ENCODE measurements at places on chromosomes 6 and 20.

DNA sequence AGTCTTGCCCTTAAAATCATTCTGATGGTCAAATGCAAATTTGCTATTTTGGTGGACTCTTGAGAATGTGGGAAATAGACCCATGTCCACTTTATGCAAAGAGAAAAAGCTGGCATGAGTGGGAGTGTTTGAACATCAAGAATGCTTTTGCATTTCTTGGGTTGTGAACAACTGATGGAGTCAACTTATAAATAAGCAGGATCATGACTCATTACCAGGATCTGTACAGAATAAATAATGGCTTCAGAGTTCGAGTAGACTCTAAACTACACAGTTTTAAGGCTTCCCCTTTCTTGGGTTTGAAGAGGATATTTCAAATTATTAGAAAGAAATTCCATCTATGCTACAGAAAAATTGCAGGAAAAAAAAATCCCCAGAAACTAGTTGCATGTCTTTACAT, 195.5 kb downstream of the EYA4 start:
- H3K27me3 ChIP-seq: no peaks in the 10 kb centered on the region
- H3K36me3 ChIP-seq: no peaks in the 10 kb centered on the region
- no peak overlapping the region for H3K27ac ChIP-seq
- no peak overlapping the region for H3K4me3 ChIP-seq
- H3K4me1 ChIP-seq: no peaks in the 10 kb centered on the region

DNA sequence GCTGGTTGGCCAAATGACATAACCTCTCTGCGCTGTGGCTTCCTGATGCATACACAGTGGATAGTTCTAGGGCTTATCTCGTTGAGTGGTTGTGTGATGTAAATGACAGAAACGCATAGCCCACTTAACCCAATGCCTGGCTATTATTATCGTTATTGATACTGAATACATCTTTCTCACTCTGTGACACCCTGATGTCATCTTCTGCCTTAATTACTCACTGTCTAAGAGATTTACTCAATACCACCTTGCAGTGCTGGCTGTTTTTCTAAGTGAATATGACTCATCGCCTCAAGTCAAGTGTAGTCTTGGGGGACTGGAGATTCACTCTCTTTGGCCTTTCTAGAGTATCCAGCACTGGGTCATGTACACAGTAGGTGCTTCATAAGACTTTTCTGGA, 73.6 kb downstream of the NDUFAF5 start:
- peaks cover 16% of the 10 kb centered on the region for H3K27me3 ChIP-seq
- H3K4me3 ChIP-seq: no peak overlapping the region

GRCh38 chr20:10094566-10095173, 59.9 kb downstream of the ANKEF1 start:
- peaks cover 40% of the 10 kb centered on the region for H3K27me3 ChIP-seq
- DNase-seq: no peak
- no peaks in the 10 kb centered on the region for H3K36me3 ChIP-seq

GRCh38 chr6:117548797-117549301, 53.5 kb downstream of the GOPC start:
- H3K27me3 ChIP-seq: no peaks in the 10 kb centered on the region
- H3K4me3 ChIP-seq: peak overlapping the region; percentile 88

DNA sequence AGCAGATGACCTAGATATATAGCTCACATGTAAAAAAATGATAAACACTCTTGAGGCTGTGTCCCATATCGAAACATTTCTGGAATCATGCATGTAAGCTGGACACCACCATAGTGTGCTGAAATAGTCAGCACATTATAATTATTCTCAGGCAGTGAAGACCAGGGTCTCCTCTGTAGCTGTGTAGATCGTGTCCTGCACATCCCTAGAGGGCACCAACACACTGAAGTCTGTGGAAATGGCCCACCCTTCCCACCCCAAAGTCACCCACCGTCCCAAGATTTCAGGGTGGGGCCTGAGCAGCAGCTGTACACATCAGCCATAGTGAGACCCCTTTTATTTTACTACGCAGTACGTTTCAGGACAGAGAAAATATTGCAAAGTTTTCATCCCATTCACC, 21.0 kb upstream of the TMEM30A start:
- H3K27ac ChIP-seq: no peak overlapping the region
- DNase-seq: no peak
- no peaks in the 10 kb centered on the region for H3K4me1 ChIP-seq
- no peaks in the 10 kb centered on the region for H3K36me3 ChIP-seq
- H3K27me3 ChIP-seq: peaks cover 11% of the 10 kb centered on the region

- peaks cover 75% of the 10 kb centered on the region for H3K27me3 ChIP-seq
- no peak overlapping the region for H3K27ac ChIP-seq
- no peaks in the 10 kb centered on the region for H3K36me3 ChIP-seq
Measured at GRCh38 chr6:1039746-1040145, 272.2 kb upstream of the FOXQ1 start.

- DNase-seq: no peak
- H3K4me1 ChIP-seq: no peaks in the 10 kb centered on the region
- H3K27me3 ChIP-seq: no peaks in the 10 kb centered on the region
- H3K36me3 ChIP-seq: no peaks in the 10 kb centered on the region
Measured at GRCh38 chr20:10939331-10939941, 265.6 kb upstream of the JAG1 start.

DNA sequence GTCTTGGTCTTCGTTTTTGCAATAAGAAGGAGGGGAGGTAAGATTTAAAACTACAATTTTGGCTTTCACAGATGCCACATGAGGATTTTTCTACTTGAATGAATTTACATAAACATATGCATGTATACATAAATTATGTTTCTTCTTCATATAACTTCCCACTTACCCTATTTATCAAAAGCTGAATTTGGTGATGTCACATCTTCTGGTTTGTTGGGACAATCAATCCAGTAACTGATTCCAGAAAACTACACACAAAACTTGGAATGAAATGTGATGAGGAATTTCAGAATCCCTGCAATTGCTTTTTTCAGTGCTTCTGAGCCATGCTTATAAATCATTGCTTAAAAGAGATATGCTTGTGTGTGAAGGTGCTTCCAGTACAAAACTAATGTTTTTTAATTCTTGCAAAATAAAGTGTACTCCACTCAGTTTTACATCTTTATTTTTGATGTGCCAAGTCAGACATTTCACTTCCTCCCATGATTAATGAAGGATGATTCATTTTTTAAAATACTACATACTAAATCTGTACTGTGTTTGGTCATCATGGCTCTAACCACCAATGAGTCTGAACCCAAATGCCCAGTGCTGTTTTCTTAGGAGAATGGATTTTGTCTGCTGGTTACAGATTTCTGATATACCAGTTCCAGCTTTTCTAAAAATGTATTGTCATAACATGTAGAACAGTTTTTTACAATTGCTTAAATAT, 32.1 kb upstream of the RIN2 start:
- no peak for DNase-seq
- no peaks in the 10 kb centered on the region for H3K4me1 ChIP-seq
- no peak overlapping the region for H3K4me3 ChIP-seq
- H3K36me3 ChIP-seq: no peaks in the 10 kb centered on the region
- H3K27me3 ChIP-seq: no peaks in the 10 kb centered on the region
- no peak overlapping the region for H3K27ac ChIP-seq

DNA sequence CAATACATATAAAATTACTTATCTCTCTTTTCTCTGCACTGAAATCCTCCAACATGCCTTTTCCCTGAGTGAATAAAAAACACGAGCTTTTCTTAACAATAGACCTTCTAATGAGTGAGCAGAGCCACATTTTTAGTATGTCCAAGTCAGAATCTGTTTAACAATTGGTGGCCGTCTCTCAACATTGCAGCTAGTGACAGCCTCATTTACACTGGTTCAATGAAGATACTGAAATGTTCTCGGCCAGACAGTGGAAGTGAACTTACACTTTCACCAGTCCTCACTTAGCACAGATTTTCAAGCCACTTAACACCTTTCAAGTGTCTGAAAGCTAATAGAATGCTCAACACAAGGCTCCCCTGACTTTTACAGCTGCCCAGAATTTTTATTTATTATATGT, 767.1 kb downstream of the KIF16B start:
- H3K4me1 ChIP-seq: no peaks in the 10 kb centered on the region
- DNase-seq: no peak
- no peaks in the 10 kb centered on the region for H3K36me3 ChIP-seq
- H3K4me3 ChIP-seq: no peak overlapping the region
- H3K27ac ChIP-seq: no peak overlapping the region

GRCh38 chr6:170289180-170289931, 1.5 kb downstream of the DLL1 start:
- H3K27ac ChIP-seq: no peak overlapping the region
- peaks cover 13% of the 10 kb centered on the region for H3K36me3 ChIP-seq
- peaks cover 87% of the 10 kb centered on the region for H3K27me3 ChIP-seq
- peak overlapping the region; percentile 98 for H3K4me3 ChIP-seq

- no peak for DNase-seq
- H3K4me1 ChIP-seq: peaks cover 5% of the 10 kb centered on the region
- no peak overlapping the region for H3K4me3 ChIP-seq
- H3K27me3 ChIP-seq: peaks cover 33% of the 10 kb centered on the region
- peaks cover 5% of the 10 kb centered on the region for H3K36me3 ChIP-seq
- no peak overlapping the region for H3K27ac ChIP-seq
Measured at GRCh38 chr20:63456429-63457284, 15.8 kb downstream of the KCNQ2 start.

DNA sequence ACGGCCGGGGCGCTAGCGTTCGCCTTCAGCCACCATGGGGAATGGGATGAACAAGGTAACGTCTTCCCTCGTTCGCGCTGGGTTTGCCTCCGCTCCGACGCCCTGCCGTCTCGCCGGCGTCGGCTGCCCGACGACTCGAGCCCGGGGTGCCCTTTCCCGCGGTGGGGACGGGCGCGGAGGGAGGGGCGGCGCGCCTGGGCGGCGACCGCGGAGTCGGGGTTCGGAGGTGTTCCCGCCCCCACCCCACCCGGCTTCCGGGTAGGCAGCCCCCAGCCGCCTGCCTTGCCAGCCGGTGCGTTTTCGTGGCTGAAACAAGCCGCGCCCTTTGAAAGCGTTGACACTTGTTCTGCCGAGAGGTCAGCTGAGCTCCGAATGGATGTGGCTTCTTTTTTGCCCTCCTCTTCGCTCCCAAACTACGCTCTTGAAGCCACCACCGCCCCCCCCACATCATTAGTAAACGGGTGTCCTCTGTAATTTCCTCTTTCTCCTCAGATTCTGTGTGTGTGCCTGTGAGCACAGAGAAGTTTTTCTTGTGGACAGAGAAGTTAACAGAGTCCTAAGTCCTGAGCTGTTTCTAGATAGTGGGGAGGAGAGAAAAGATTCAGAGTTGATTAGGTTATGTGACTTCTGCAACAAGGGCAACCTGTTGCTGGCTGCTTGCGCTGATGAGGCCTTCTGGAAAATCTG, 362 bp downstream of the DUSP22 start:
- peaks cover 28% of the 10 kb centered on the region for H3K36me3 ChIP-seq
- H3K27me3 ChIP-seq: no peaks in the 10 kb centered on the region
- peaks cover 41% of the 10 kb centered on the region for H3K4me1 ChIP-seq
- peak overlapping the region; percentile 87 for H3K4me3 ChIP-seq
- peak overlapping the region; percentile 95 for H3K27ac ChIP-seq

- H3K27me3 ChIP-seq: no peaks in the 10 kb centered on the region
- peaks cover 86% of the 10 kb centered on the region for H3K36me3 ChIP-seq
- no peak for DNase-seq
Measured at GRCh38 chr20:41111578-41111951, 25.8 kb upstream of the PLCG1 start.

DNA sequence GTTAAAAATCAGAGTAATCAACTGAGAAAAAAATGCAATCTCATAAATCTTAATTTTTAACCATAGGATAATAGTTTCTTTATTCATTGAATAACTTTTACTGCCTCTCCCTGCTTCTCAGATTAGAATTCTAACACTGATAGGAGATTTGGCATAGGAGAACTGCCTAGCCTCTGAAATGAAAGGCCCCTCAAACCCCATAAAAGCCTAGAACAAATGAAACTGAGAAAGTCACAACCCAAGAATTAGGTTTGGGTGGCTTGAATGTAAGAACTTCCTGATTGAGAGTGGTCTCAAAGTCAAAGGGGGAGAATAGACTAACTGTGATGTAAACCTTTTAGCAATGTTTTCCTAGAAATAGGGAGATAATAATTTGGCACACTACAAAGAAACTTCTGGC, 52.2 kb downstream of the SAMD5 start:
- no peaks in the 10 kb centered on the region for H3K36me3 ChIP-seq
- H3K4me1 ChIP-seq: no peaks in the 10 kb centered on the region
- peaks cover 8% of the 10 kb centered on the region for H3K27me3 ChIP-seq

DNA sequence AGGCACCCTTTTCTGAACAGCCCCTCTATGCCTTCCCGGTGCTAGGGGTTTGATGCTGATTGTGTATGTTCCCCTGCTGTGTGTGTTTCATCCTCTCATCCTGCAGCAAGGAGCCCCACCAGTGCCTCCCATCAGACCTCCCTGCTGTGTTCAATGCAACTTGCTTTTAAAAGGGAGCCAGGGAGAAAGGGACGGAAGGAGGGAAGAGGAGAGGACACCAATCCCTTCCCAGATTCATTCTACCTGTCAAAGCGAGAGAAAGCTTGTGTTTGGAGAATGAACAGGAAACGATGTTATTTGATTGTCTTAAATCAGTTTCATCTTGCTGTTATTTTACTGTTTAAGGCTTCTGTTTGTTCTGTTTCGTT, 259.2 kb downstream of the ADGB start:
- no peak for DNase-seq
- peaks cover 6% of the 10 kb centered on the region for H3K36me3 ChIP-seq
- no peaks in the 10 kb centered on the region for H3K27me3 ChIP-seq

DNA sequence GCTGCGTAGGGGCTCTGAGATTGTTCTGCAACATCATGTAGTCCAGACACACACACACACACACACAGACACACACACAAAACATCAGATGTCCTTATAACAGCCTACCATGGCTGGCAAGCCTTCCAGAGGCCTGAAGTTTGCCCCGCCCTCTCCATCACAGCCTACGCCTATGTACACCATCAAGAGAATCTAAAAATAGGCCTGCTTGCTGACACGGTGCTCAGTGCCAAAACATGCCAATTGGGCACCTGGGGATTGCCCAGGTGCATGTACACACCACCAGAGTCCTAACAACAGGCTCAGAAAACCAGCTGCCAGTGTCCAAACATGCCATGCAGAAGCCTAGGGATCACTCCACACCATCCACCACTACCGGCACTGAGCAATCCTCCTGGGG, 391.7 kb upstream of the SPTLC3 start:
- DNase-seq: no peak
- no peaks in the 10 kb centered on the region for H3K27me3 ChIP-seq
- H3K27ac ChIP-seq: no peak overlapping the region
- no peaks in the 10 kb centered on the region for H3K4me1 ChIP-seq
- no peak overlapping the region for H3K4me3 ChIP-seq
- no peaks in the 10 kb centered on the region for H3K36me3 ChIP-seq

- H3K27ac ChIP-seq: no peak overlapping the region
- no peaks in the 10 kb centered on the region for H3K36me3 ChIP-seq
- H3K27me3 ChIP-seq: peaks cover 69% of the 10 kb centered on the region
- no peak for DNase-seq
- H3K4me1 ChIP-seq: no peaks in the 10 kb centered on the region
Measured at GRCh38 chr20:53070224-53070623, 98.1 kb downstream of the TSHZ2 start.

GRCh38 chr6:56863366-56863765, 91.5 kb upstream of the BEND6 start:
- H3K36me3 ChIP-seq: peaks cover 2% of the 10 kb centered on the region
- no peaks in the 10 kb centered on the region for H3K4me1 ChIP-seq
- no peak overlapping the region for H3K4me3 ChIP-seq
- H3K27ac ChIP-seq: no peak overlapping the region
- H3K27me3 ChIP-seq: peaks cover 38% of the 10 kb centered on the region

GRCh38 chr6:137846772-137847313, 20.2 kb upstream of the TNFAIP3 start:
- H3K36me3 ChIP-seq: no peaks in the 10 kb centered on the region
- H3K4me3 ChIP-seq: no peak overlapping the region
- no peaks in the 10 kb centered on the region for H3K4me1 ChIP-seq
- H3K27ac ChIP-seq: no peak overlapping the region
- no peak for DNase-seq

GRCh38 chr6:113375950-113376846, 480.9 kb upstream of the MARCKS start:
- H3K4me1 ChIP-seq: no peaks in the 10 kb centered on the region
- no peaks in the 10 kb centered on the region for H3K27me3 ChIP-seq
- DNase-seq: no peak
- H3K36me3 ChIP-seq: no peaks in the 10 kb centered on the region

All from effector memory CD8-positive, alpha-beta T cell (primary cell).